ENCODE measurements at places on chromosomes 16 and 17.

DNA sequence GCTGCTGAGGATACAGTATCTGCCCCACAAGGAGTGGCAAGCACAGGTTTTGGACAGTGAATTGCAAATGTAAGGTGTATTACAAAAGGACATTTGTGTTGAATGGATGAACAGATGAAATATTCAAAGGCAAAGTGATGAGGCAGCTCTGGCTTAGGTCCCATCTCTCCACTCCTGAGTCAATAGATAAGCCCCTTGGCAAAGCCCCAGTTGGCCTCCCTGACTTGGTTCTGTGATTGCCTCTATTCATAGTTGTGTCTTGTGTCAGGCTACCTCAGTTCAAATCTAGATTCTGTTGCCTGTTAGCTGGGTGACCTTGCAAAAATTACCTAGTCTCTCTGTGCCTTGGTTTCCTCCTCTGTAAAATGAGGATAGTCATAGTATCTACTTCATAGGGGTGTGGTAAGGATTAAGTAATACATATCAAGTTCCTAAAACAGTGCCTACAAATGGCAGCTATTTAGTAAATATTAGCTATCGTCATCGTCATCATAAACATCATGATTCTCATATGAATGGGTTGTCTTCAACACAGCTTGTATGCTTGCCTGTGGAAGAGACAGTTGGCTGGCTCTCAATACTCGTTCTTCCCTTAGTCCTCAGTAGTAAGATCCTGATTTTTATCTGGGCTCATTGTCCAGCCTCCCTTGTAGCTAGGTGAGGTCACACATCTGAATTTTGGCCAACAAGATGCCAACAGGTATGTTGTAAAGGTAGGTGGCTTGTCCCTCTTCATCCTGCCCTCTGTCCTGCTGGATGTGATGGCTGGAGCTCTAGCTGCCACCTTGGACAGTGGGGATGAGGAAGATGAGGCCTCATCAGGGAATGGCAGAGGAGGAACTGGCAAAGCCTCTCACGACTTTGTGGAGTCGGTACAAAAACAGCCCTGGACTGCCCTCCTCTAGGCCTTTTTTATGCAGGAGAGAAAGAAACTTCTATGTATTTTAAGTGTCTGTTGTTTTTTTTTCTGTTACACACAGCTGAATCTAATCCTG is 2.1 kb upstream of the MFAP4 start:
- DNase-seq = no peak

GRCh38 chr17:48102798-48103715 is 1.8 kb upstream of the CBX1 start:
- peak; percentile 5 for DNase-seq

- no peak for DNase-seq
These were observed 2.1 kb downstream of the NMT1 start for GRCh38 chr17:45063198-45063597.

GRCh38 chr16:19680881-19681340 is 37.1 kb downstream of the KNOP1 start:
- DNase-seq = no peak

- DNase-seq = no peak
These were observed 8.6 kb upstream of the ABCA6 start for GRCh38 chr17:69150333-69150732.

GRCh38 chr17:33582661-33583060 is 289.6 kb upstream of the ASIC2 start:
- DNase-seq = no peak

DNA sequence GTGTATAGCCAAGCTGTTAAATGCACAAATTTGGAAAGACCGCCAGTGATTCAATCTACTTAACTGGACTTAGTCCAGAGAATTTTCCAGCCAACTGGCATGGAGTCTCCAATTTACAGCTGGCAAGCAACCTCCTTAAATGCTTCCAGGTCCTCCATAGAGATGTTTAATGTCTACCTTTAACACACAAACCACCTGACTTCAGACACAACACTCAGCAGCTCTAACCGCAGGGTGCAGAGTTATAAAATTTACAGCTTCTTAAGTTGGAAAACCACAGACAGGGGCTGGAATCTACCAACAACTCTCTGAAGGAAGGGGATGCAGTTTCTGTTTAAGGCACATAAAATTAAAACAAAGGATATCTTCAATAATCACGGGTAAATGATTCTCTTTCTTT is 106.9 kb downstream of the SYCE1L start:
- DNase-seq = no peak

GRCh38 chr16:30700971-30701370 is 2.0 kb downstream of the SRCAP start:
- DNase-seq = no peak

GRCh38 chr17:596763-597644 is 117.6 kb downstream of the VPS53 start:
- no peak for DNase-seq

DNA sequence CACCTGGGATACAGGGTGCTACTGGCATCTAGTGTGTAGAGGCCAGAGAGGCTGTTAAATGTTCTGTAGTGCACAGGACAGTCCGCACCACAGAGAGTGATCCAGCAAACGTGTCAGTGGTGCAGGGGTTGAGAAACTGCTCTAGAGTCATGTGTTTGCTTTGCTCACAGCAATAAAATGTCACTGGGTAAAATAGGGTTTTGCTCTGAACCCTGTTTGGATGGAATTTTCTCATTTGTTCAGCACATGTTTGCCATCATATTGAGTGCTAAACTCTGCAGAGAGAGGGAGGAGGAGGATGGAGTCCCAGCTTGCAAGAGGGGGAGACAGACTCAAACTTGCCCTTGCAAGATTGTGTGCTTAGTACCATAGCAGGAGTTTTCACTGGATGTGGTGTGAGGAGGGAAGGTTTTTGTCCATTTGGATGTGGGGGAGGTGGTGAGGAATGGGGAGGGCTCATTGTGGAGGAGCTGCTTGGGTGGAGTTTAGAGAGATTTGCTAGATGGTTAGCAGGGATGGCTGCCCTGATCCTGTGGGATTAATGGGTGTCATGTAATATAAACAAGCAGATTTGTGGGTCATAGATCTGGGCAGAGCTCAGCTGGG is 11.8 kb downstream of the PLCG2 start:
- DNase-seq = no peak

DNA sequence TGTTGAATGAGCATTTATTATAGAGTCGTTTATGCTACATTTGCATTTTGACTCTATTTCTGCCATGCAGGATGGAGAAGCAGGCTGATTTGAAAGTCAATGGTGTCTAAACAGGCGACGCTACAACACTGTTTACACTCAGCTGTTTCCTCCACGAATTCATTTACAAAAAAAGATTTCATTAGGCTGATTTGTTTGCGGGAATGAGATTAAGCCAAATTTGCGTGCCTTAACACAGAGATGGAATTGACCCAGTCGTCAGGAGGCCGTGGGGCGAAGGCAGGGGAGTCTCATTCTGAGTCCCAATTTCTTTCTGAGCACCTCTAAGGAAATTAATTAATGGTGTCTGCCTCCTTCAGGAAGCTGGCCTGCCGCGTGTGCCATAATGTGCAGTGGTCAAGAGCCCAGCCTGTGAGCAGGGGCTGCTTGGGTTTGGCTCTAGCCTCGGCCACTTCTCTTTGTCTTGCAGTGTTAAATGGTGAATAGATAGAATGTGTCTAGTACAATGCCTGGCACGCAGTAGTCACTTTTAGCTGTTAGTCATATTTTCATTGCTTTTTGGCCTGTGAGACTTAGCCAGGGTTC is 88.6 kb upstream of the NKD1 start:
- DNase-seq = no peak

GRCh38 chr17:28684963-28685362 is 23.0 kb downstream of the SUPT6H start:
- DNase-seq = no peak

GRCh38 chr16:51875834-51876600 is 670.9 kb downstream of the TOX3 start:
- no peak for DNase-seq

DNA sequence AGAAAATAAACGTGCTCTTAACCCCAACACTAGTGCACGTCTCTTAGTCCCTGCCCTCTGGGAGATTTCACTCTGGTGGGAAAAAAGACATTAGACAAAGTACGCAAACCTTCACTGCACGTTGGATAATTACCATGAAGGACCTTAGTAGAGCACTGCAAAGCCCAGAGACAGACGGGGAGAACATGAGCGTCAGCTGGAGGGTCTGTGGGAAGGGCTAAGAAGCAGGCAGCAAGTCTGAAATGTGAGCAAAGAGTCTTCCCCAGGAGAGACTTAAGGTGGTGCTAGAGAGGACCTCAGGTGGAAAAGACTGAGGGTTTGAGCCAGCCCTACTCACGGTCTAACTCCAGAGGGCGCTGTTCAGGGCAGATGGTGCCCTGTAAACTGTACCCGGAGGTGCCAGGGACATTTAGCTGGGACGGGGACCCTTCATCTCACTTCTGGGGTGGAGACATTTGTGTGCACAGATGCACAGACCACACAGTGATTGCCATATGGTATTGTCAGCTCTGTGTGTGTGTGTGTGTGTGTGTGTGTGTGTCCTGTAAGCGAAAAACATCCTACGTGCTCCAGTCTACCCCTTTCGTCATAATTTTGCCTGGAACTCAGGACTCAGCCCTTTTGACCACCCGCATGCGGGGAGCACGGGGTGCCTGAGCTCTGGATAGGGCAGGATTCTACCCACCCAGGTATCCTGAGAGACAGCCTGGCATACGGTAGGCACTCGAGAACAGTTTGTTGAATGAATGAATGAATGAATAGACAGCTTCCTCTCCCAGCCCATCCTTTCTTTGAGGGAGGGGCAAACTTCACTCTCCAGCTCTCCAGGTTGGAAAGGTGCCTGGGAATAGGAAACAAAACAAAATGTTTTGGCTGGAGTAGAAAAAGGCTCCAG is 10.1 kb upstream of the STAC2 start:
- DNase-seq = peak; percentile 23

DNA sequence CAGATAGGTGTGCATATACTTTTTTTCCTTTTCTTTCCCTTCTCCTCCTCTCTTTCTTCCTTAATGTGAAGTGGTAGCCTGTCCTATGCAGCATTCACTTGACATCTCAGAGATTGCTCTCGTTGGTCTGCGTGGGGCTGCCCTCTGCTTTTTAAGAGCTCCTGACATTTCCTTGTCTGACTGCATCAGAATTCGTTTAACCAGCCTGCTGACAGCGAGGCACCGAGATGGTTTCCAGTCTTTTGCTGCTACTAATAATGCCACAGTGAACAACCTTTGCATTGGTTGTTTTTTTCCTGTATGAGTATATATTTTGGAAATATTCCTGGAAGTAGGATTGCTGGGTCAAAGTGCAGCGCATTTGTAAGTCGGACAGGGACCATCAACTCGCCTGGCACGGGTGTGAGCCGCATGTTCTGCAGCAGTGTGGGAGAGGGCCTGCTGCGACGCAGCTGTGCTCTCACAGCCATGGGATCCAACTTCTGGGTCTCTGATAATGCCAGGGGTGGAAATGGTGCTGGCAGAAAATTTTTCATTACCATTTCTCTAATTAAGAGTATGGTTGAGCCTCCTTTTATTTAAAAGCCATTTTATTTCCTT is 154.3 kb downstream of the SNX29 start:
- no peak for DNase-seq

DNA sequence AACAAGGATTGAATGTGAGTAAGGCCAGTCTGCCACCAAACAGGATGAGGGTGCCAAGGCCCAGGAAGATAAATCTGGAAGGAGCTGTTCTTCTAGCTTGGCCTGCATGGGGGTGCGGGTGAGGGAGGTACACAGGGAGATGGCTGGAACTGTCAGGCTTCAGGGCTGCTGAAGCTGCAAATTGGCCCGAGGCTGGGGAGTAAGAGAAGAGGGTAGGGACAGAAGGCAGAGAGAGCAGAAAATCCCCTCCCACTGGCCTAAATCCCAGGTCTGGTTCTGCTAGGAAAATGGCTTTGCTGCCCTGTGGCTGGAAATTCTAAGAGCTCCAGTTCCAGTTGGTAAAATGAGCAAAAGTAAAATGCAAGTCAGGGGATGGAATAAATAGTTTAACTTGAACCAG is 87.9 kb downstream of the CCDC182 start:
- no peak for DNase-seq

- DNase-seq = no peak
These were observed 120.7 kb upstream of the MAF start for GRCh38 chr16:79721270-79721669.

GRCh38 chr16:63816276-63816675 is 1305.6 kb downstream of the CDH11 start:
- no peak for DNase-seq

DNA sequence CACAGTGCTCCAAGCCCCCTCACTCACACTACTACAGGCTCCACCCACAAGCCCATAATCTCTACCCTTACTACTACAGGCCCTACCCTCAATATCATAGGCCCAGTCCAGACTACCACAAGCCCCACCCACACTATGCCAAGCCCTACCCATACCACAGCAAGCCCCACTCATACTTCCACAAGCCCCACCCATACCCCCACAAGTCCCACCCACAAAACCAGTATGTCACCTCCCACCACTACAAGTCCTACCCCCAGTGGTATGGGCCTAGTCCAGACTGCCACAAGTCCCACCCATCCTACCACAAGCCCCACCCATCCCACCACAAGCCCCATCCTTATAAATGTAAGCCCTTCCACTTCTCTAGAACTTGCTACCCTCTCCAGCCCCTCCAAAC is 13.8 kb downstream of the RIPOR1 start:
- DNase-seq = peak; percentile 77

DNA sequence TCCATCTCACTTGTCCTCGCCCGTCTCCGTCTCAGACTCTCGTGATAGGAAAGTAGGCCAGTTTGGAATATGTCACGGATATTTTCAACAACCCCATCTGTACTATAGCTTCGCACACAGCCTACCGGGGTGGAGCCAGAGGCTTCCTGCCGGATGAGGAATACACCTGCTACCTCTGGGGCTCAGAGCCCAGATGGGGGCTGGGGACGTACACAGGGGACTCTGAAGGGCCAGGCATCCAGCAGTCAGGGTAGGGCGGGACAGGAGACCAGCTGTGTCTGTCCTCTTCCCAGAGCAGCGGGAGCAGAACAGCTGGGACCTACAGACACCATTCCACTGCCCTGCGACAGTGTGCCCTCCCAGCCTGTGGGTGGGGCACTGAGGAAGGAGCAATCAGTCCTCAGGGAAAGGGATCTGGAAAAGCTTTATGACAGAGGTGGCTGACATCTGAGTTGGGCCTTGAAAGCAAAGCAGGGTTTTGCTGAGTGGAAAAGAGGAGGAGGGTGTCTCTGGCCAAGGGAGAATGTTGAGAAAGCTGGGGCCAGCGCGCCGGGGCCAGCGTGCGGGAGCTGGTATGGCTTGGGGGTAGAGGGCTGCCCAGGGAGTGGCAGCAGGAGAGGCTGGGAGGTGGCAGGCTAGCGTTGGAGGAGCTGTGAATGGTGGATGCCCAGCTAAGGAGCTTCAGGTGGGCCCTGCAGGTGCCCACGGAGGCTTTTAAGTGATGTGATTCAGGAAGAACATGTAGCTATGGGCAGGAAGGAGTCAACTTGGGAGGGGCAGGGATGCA is 11.5 kb upstream of the SRCIN1 start:
- DNase-seq = no peak

- DNase-seq = no peak
These were observed 70.8 kb downstream of the GOSR1 start for GRCh38 chr17:30547778-30548573.

GRCh38 chr16:87145181-87146176 is 171.7 kb downstream of the C16orf95 start:
- no peak for DNase-seq

GRCh38 chr17:11797803-11798202 is 199.5 kb downstream of the ZNF18 start:
- DNase-seq = no peak
